ENCODE measurements at places on chromosomes 6 and 20.
A peak's percentile ranks its signal among the peaks of the same experiment; 100 is the strongest.

- peak; percentile 98 for DNase-seq
Measured at GRCh38 chr20:49936153-49937026, at the start of gene RNF114. TSS of gene RNF114 (plus strand) at chr20:49936397. CDS start at chr20:49936413, 16 bp downstream.

DNA sequence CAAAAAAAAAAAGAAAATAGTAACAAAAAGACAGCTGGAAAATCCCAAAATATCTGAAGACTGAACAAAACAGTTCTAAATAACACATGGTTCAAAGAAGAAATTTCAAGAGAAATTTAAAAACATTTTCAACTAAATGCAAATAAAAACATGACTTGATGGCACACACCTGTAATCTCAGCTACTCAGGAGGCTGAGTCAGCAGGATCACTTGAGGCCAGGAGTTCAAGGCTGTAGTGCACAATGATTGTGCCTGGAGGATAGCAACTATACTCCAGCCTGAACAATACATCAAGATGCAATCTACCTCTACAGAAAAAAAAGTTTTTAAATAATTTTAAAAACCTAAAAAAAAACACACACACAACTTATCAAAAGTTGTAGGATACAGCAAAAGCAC is 21.6 kb upstream of the ASF1A start:
- DNase-seq, result no peak

GRCh38 chr6:132730560-132730959 is 16.7 kb upstream of the VNN1 start:
- DNase-seq, result no peak

DNA sequence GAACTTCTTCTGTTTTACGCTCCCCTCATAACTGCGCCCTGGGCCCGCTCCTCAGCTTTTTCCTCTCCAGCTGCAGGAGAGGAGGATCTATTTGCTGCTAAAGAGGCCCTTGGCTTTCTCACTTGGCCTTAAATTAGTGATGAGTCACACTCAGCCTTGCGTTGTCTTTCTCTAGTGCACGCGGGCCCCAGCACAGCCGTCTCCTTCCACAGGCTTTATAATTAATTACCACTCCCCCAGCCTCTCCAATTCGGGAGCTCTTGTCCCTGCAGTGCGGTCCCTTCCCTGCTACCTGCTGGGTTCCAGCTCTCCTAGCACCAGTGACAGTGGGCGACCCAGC is 25.2 kb downstream of the PACSIN1 start:
- DNase-seq, result no peak

DNA sequence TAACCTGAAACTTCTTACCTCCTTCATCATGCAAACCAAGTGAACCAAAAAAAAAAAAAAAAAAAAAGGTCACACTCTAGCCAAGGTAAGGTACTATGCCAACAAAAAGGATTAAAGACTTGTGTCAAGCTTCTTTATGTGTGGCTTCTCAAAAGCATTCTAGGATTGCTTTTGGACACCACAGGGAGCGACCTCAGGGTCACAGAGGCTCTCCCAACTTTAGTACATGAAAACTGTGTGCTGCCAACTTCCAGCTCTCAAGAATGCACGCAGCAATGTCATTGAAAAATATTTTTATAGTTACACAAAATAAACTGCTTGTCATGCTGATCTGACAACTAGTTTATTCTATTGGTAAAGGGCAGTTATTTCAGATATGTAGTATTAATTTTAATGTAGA is 243.8 kb downstream of the PLCB1 start:
- DNase-seq, result no peak

GRCh38 chr6:12115492-12115891 is 103.4 kb downstream of the HIVEP1 start:
- DNase-seq, result no peak

- DNase-seq, result no peak
Measured at GRCh38 chr20:10909803-10910202, 236.0 kb upstream of the JAG1 start.

DNA sequence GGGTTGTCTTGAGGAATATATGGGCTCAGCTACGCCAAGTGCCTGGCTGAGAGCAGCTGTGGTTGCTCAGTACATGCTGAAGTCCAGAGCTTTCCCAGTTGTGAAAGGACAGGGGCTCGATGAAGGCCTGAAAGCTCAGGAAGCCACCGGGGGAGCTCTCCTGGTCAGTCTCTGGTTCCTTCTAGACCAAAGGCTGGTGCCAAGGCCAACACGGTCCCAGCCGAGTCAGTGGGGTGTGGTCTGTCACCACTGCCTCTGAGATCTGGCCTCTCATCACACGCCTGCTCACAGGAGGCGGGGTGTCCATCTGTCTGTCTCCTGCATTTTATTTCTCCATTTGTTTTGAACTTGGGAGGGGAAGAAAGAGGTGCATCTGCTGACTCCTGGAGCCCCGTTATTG is 4.9 kb upstream of the FAM83C start:
- no peak for DNase-seq

- no peak for DNase-seq
Measured at GRCh38 chr6:139372326-139373153, 1.9 kb downstream of the CITED2 start.

DNA sequence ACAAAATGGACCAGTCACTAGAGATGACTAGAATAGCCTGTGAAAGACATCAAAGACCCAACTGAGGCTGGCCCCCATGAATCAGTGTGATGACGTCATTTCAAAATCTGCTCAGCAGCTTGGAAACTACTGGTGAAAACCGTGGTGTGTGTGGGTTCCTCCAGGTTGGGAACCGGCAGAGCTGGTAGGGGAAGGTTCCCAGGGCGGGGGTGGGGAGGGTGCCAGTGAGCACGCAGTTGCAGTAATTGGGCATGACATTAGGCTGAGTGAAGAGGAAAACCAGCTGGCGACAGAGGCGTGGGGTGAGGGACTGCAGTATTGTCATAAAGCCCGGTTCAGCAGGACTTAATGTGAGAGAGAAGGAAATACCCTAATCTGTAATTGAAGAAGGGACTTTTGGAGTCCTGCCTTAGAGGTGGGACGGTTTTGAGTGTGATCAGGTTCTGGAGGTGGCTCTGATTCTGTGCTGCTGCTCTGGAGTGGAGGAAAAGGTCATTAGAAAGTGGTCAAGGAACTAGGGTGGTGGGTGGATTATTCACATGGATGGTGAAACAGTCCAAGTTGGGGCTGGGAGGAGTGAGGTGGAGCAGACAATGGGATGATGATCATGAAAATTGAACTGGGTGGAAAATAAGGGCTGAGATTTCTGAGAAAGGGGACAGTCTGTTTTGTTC is 52.0 kb upstream of the MTHFD1L start:
- no peak for DNase-seq

- DNase-seq, result no peak
Measured at GRCh38 chr6:72042088-72042487, 155.7 kb downstream of the RIMS1 start.

- DNase-seq, result no peak
Measured at GRCh38 chr20:1062334-1063010, 55.9 kb upstream of the PSMF1 start.

DNA sequence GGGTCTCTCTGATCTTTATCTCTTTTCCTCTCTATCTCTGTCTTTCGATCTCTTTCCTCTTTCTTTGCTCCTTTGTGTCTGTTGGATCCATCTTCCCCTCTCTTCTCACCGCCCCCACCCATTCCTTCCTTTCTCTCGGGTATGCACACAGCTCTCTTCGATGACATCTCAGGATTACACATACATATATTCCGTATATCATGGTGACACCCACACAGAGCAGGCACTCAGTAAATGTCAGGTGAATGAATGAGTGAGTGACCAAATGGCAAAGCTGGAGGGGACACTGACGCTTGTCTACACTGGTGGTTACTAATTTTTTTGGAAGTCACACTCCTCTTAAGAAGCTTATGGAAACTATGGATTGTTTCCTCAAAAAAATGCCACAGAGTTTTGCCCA is 9.9 kb downstream of the VSTM2L start:
- no peak for DNase-seq

DNA sequence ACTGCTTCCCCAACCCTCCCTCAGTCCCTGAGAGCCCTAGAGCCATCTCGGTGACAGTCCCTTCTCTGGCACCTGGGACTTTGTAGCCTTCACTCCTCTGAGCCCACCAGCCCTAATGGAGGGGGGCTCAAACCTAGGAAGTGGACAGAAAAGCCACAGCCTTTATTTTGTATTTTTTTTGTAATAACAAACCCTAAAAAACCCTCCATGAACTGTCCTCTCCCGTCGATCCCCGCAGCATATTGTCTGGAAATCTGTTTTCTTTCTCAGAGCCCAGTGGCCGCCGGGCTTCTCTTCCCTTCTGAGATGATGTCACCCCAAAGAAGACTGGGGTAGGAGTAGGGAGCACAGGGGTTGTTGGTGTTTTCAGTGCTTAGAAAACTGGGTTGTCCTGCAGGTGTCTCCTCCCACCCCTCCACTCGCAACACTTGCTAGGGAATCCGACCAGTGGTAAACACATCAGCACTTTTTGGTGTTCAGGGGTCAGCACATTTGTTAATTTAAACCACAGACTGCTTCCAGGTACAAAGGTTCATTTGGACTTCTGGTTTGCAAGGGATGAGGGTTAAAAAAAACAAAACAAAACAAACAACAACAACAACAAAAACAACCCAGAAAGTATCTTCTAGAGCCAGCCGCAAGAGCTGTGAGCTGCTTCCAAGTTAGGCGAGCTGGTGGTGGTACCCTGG is 9.9 kb downstream of the PAX1 start:
- no peak for DNase-seq

DNA sequence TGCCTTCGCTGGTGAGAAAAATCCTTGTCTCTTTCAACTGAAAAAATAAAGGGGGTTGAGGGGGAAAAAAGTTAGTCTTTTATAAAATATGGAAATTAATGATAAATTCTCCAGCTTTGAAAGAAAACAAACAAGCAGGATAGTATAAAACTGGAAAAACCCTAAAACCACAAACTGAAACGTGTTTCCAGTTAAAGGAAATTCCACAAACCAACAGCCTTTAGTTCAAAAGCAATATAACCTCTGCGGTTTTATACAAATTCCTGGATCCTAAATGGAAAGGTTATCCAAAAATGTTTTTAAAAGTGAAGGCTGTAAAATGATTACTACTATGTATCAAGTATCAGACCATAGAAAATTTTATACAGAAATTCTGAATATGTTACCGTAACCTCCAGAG is 55.6 kb downstream of the BMP5 start:
- DNase-seq, result no peak

DNA sequence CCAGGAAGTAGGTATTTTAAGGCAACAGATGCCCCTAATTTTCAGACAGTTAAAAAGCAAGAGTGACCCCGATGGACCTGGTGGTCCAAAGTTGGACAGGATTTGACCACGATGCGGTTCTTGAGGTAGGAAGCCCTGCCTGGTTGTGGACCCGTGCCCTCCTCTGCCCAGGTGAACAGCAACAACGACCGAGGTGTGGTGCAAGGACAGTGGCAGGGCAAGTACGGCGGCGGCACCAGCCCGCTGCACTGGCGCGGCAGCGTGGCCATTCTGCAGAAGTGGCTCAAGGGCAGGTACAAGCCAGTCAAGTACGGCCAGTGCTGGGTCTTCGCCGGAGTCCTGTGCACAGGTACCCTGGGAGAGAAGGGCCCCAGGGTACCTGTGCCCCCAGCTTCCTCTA is 18.7 kb downstream of the TGM6 start:
- DNase-seq, result no peak
